NCI-H2081 treated with DMSO at 0.1 percent for 48 hours (cell line): ENCODE measurements at places on chromosomes 7 and 10.

GRCh38 chr10:102120991-102121738 is 997 bp upstream of the LDB1 start:
- no peak for DNase-seq

DNA sequence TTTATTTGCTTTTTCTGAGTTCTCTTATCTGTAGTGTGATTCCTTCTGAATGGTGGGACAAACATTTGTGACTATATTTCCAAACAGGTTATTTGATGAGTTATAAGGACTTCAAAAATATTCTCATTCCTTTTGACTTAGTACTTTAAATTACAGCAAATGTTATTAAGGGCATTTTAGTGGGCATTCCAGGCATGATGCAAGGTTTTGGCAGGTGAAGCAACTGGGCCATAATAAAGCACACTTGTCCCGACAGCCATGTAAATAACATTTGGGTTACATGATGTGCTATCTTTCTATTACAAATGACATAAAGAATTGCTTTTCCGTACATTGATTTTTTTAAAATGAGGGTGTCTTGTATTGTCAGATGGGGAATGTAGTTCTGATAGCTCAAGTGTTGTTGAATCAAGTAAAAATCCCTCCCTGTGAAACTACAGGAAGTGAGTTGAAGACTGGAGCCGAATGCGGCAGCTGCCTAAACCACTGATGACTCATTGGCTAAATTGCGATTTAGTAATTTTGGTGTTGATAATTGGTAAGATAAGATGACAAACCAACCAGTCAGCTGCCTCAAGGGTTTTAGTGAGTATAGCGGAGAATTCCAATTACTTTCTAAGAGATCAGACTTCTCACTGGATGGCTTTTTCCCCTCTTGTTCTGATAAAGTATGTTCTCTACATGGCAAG is 231.3 kb upstream of the NPY start:
- no peak for DNase-seq

DNA sequence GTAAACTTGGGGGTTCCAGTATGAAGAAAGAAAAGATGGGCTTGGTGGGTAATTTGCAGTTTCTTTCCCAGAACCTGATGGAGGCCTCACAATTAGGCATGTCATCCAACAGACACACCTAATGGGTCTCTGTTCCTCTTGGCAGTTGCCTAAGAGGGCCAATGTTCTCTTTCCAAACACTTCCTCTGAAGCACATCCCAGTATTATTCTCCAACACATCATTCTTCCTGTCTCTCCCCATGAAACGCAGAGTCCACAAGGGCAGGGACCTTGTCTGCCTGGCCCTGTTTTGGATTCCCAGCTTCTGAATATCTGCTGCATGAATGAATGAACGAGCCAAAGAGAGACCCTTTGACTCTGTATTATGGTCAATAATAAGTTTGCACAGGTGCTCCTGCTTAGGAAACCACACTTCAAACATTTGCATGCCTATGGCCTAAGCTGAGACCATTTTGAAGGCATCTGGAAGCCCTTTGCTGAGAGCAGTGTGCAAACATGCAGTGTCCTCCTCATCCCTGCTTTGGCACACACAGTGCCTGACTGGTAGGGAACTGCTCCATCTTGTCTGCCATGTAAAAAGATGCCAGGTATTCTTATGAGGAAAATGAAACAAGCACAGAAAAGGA is 100.9 kb upstream of the CHST15 start:
- DNase-seq: no peak

DNA sequence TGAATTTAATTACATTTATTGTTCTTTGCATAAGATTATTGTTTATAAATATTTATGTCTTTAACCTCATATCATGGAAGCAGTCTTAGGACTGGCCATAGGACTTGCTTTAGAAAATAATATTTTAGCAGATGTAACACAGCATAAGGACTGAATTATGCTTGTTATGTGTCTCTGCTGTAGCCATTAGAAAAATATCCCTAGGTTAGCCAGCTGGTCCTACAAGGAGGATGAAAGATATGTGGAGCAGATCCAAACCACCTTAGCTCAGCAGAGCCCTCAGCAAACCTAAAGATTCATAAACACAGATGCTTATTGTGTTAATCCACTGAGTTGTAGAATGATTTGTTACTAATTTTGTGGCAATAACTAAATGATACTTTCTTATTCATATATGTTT is 166.0 kb upstream of the COL1A2 start:
- DNase-seq: no peak

DNA sequence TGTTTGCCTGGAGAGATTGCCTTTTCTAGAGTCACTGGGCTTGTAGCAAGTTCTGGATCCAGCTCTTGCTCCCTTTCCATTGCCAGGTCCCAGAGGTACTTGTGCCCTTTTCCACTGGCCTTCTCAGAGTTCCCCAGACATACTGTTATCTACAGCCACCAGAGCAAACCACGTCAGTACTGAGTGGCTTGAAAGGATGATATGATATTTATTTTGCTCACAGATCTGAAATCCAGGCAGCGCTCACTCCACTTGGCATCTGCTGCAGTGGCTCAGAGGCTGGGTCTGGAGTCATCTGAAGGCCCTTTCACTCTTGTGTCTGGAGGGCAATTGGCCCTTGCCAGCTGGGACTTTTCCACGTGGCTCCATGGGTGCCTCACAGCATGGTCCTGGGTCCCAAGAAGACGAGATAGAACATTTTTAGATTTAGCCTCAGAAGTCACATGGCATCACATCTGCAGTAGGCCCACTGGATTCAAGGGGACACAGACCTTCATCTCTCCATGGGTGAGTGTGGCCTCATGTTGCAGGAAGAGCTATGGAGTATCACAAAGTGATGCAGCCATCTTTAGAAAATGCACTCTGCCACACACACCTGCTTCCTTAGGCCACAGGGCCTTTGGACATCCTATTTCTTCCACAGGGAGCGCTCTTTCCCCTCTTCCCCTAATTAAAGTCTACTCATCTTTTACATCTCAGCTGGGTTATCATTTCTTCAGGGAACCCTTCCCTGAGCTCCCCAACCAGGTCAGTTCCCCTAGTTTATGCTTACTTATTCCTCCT is 22.9 kb upstream of the TCF7L2 start:
- DNase-seq: no peak

DNA sequence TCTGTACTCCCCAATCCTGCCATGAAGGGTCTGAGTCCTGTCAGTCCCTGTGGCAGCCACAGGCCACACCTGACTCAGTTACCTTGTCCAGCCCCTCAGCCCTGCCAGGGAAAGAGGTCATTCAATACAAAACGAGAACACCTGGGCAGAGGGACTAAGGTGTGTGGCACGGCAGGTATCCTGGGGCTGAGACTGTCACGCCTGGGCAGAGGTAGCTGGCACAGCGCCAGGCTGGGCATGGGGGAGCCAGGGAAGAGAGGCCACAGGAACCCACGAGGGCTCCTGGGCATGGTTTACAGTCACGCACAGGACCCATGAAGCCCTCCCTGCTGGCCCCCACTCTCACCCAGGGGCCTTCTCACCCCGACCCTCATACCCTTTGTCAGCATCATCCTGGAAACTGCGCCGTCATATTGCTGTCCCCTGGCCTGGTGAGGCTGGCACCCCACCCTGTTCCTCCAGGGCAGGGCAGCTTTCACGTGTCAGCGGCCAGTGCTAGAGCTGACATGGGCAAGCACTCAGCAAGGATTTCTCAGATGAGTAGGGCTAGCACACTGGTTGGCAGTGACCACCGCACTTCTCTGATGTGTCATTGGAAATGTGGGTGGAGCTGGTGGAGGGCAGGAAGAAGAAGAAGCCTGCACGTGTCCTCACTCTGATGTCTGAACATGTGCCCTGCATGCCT is 42.7 kb downstream of the LRRC18 start:
- no peak for DNase-seq

DNA sequence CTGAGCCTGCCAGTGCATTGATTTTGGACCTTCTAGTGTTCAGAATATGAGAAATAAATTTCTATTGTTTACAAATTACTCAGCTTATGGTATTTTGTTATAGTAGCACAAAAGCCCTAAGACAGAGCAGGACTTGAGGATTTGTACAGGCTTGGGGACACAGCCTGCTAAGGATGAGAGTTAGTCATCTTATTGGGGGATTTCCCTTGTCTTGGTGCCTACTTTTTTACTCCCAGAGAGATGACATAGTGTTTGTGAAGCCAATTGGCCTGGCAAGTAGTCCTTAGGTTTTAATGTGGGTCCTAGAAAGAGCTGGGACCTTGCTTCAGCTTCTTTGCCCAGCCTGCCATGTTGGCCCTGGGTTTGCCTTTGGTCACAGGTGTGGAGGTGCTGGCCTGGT is 364.0 kb downstream of the REEP3 start:
- DNase-seq: no peak

- no peak for DNase-seq
These were observed 78.9 kb downstream of the VOPP1 start for GRCh38 chr7:55493408-55493807.

- DNase-seq: no peak
These were observed 717.5 kb upstream of the LRRN3 start for GRCh38 chr7:110373416-110373815.

DNA sequence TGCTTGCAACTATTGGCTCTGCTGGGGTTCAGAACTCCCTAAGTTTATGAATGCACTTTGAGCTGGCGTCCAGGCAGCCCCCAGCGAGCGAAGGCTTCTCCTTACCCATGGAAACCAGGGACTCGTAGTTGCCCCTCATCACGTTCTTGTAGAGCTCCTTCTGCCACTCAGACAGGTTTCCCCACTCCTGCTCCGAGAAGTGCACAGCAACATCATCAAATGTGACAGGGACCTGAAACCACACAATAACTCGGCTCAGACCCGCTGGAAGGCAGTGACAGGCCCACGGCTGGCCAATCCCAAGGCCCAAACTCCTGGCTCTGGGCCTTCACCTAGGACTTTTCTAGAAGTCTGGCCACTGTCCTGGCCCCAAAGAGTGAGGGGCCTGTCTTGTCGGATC is 6.9 kb downstream of the ZNF777 start:
- no peak for DNase-seq

DNA sequence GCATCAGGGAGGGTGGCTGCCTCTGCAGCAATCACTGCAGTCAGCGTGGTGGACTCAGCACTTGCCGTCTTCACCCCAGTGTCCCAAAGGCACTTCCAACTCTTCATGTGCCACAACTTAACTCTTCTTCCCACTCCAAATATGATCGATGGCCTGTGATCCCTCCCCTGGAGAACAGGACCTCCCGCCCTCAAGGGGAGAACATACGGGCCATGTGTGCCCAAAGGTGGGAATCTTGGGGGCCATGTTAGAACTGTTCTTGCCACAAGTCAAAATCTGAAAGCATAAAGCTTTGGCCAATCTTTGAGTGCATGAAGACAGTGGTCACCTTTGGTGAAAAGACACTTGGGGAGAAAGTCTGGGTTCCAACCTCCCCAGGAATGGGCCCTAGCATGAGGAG is 368.5 kb upstream of the MGMT start:
- DNase-seq: no peak

GRCh38 chr10:131560166-131560565 is 248.6 kb upstream of the TCERG1L start:
- no peak for DNase-seq

- DNase-seq: no peak
These were observed 29.8 kb downstream of the LEP start for GRCh38 chr7:128270826-128271272.

GRCh38 chr7:19815546-19815945 is 42.1 kb upstream of the TMEM196 start:
- DNase-seq: no peak

GRCh38 chr10:77590344-77591237 is 47.0 kb downstream of the KCNMA1 start:
- no peak for DNase-seq

DNA sequence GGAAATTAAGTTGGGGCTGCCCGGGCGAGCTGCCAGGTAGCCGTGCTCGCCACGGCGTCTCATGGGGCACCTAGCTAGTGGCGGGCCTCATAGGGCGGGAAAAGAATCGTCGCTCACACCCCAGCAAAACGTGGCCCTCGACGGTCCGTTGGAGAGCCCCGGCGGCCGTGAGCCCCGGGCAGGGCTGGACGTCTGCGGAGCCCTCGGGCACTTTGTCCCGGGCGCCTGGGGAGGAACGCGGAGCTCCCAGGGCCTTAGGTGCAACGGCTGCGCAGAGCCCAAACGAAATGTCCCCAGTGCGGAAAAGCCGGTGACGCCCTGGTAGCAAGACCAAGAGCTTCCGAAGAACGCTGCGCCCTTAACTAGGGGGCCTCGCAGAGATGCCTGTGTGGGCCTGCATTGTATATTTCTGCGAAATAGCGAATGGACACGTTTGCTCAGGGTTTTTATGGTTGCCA is 866 bp upstream of the SFMBT2 start:
- no peak for DNase-seq

GRCh38 chr10:113151190-113151666 is 201.2 kb downstream of the TCF7L2 start:
- no peak for DNase-seq

- no peak for DNase-seq
These were observed 44.6 kb upstream of the C1QL3 start for GRCh38 chr10:16566202-16566805.

DNA sequence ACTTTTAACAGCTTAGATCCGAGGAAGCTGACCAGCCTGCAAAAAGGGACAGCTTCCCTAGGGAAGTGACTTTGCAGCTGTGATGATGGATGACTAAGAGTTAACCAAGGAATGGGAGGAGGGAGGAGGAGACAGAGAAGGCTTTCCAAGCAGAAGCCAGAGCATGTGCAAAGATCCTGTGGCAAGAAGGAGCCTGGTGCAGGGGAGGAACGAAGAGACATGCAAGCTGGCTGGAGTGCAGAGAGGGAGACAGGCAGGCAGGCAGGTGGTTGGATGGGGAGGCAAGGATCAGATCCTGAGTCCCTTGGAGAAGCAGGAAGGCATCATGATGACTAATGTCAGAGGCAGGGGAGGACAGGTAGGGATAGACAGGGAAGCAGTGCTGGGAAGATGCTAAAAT is 148.8 kb downstream of the PFKFB3 start:
- DNase-seq: no peak

DNA sequence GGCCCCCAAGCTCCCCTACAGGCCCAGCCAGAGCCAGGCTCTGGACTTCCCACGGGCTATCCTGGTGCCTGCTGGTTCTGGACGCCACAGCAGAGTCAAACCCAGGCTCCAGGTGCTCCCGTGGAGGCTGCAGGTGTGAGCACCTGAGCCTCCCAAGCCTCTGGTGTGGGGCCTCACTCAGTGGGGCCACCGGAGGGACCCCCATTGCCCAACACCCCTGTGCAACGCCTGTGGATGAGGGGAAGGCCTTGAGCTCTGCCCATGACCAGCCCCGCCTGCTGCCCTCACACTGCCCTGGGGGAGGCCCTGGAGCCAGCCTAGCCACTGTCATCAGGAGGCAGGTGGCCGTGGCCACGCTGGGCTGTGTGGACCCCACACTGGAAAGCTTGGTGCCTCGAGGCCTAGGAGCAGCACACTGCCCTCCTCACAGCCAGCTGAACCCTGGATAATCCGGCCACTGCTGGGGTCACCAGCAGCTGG is 229.3 kb downstream of the MAD1L1 start:
- no peak for DNase-seq
